SJSA1 (cell line): ENCODE measurements at places on chromosomes 16 and 17. TPM values are rescaled to one million over a fixed set of nuclear protein-coding genes. Genes with fewer than 3 reads are reported as not detected.

- no peak for DNase-seq
- peak overlapping the region; percentile 36; the same call in 1 of the 2 replicates for H3K27ac ChIP-seq
- peaks cover 26% of the 10 kb centered on the region for H3K4me1 ChIP-seq
- 0 out of 2 replicates have a peak, but pooled peaks cover 3% of the 10 kb centered on the region for H3K36me3 ChIP-seq
These were observed 3.8 kb upstream of the VAC14 start for GRCh38 chr16:70804734-70805169.

GRCh38 chr17:721540-721937, 6.9 kb upstream of the VPS53 start:
- no peaks in the 10 kb centered on the region for H3K27me3 ChIP-seq
- H3K4me1 ChIP-seq: no peaks in the 10 kb centered on the region
- no peaks in the 10 kb centered on the region for H3K36me3 ChIP-seq
- H3K27ac ChIP-seq: no peak overlapping the region

- H3K4me3 ChIP-seq: no peak overlapping the region
- no peak overlapping the region for H3K27ac ChIP-seq
- no peaks in the 10 kb centered on the region for H3K4me1 ChIP-seq
- H3K27me3 ChIP-seq: no peaks in the 10 kb centered on the region
- DNase-seq: no peak
- peaks cover 98% of the 10 kb centered on the region for H3K36me3 ChIP-seq
These were observed 15.8 kb downstream of the CTU2 start for GRCh38 chr16:88721815-88722755.

APPBP2 gene
- total RNA-seq: 36.2 and 49.4 TPM in 2 replicates

DNA sequence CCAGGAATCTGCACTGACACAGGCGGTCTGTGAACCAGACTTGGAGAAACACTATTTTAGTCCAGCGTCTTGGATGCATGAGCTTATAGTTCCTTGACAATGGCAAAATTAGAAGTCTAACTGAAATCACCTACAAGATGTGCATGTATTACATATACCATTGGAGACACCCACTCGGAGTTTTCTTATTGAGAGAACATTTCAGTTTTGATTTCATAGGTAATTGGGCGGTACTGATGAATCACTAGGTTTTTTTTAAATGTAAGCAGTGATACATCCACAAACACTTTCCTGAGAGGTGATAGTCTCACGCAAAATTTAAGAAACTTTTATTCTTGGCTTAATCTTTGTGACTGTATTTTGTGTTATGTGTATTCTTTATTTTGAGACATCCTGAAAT, 69.8 kb downstream of the PRKCA start:
- DNase-seq: no peak
- H3K27me3 ChIP-seq: no peaks in the 10 kb centered on the region
- no peaks in the 10 kb centered on the region for H3K36me3 ChIP-seq
- no peaks in the 10 kb centered on the region for H3K4me1 ChIP-seq

- H3K27ac ChIP-seq: no peak overlapping the region
- H3K27me3 ChIP-seq: no peaks in the 10 kb centered on the region
- peaks cover 11% of the 10 kb centered on the region for H3K36me3 ChIP-seq
- DNase-seq: no peak
These were observed 5.3 kb downstream of the PRR15L start for GRCh38 chr17:47952171-47953021.

GRCh38 chr16:30787613-30788378, 791 bp upstream of the ZNF629 start:
- H3K36me3 ChIP-seq: peaks cover 20% of the 10 kb centered on the region
- DNase-seq: no peak
- H3K4me3 ChIP-seq: peak overlapping the region; percentile 74
- H3K27ac ChIP-seq: peak overlapping the region; percentile 78; the same call in 1 of the 2 replicates
- no peaks in the 10 kb centered on the region for H3K27me3 ChIP-seq

SLFN11 gene
- 13.9 and 29.1 TPM in 2 replicates for total RNA-seq

OSGIN1 gene
- total RNA-seq: 1.7 and 6.4 TPM in 2 replicates

PIK3R5 gene
- total RNA-seq: not detected in 2 replicates

- no peaks in the 10 kb centered on the region for H3K36me3 ChIP-seq
- no peak overlapping the region for H3K27ac ChIP-seq
- no peak for DNase-seq
- no peak overlapping the region for H3K4me3 ChIP-seq
These were observed 22.1 kb upstream of the SPNS2 start for GRCh38 chr17:4476511-4477070.

DNA sequence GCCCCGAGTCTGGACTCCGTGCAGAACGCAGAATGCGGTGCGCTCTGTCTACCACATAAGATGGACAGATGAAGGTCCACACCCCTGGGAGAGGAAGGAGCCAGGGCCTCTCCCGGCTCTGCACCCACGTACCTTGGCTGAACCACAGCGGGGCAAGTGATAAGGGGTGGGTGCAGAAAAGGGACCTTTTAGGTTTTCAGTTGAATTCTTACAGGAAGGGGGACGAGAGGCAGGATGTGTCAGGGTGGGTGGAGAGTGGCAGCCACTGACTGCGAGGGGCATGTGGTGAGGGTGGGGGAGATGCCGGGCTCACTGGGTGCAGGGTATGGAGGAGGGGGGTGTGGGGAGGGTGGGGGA, 372 bp downstream of the CD300A start:
- DNase-seq: no peak
- H3K4me1 ChIP-seq: 0 out of 2 replicates have a peak, but pooled peaks cover 3% of the 10 kb centered on the region
- H3K4me3 ChIP-seq: no peak overlapping the region
- H3K27me3 ChIP-seq: peaks cover 14% of the 10 kb centered on the region
- no peak overlapping the region for H3K27ac ChIP-seq

DNA sequence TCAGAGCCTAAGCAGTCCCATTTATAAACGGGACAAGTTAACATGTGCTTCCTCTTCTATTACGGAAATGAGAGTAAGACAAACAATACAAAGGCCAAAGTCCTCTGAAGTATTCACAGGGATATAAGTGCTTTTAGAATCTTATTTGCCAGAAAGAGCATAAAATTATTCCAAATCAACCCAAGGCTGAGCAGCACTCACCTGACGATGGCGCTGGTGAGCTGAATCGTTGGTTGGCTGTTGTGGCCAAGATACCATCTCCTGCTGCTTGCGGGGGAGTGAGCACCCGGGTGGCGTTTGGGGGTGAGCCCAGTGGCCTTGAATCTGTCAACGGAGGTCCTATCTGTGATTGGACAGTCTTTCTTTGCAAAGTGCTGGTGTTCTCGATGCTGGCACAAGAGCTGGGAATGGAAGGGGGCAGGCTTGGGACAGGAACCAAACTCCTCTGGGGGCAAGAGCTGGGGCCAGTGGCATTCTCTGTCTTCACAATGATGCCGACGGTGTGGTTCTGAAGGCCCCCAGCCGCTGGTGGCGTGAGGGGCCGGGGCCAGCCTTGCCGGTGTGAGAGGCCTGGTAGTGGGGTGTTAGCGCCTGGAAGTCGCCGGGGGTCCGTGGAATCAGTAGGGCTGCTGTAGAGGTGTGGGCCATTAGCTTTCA, 9.5 kb upstream of the DHRS13 start:
- no peaks in the 10 kb centered on the region for H3K27me3 ChIP-seq
- DNase-seq: no peak
- peaks cover 8% of the 10 kb centered on the region for H3K4me1 ChIP-seq
- peaks cover 100% of the 10 kb centered on the region for H3K36me3 ChIP-seq

CDRT15L2 gene
- total RNA-seq: not detected in 2 replicates

GRCh38 chr17:58200024-58200633, 7.6 kb downstream of the EPX start:
- H3K36me3 ChIP-seq: no peaks in the 10 kb centered on the region
- H3K4me3 ChIP-seq: no peak overlapping the region
- H3K27me3 ChIP-seq: peaks cover 45% of the 10 kb centered on the region
- peak; percentile 81 for DNase-seq
- no peak overlapping the region for H3K27ac ChIP-seq

FAAP100 gene
- 26.0 and 28.1 TPM in 2 replicates for total RNA-seq

DNA sequence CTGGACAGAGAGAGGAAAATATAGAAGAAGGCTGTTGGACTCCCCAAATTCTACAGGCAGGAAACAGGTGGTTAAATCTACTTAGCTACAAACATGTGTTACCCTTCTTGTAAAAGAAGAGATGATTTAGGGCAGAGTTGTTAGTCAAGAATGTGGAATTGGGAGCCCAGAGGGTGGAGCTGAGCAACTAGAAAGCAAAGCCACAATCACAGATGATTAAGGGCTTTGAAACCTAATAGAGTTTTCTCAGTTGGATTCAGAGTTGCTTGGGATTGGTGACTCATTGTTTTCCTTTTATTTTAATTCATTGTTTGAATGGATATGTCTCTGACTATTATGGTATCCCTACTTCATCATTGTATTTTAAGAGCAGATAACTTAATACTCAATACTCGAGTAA, 6.2 kb downstream of the ACSM5 start:
- no peak overlapping the region for H3K27ac ChIP-seq
- H3K4me3 ChIP-seq: no peak overlapping the region
- no peaks in the 10 kb centered on the region for H3K27me3 ChIP-seq
- no peaks in the 10 kb centered on the region for H3K36me3 ChIP-seq
- H3K4me1 ChIP-seq: no peaks in the 10 kb centered on the region
